GM20000 (cell line): ENCODE measurements at places on chromosomes 5 and 9.

DNA sequence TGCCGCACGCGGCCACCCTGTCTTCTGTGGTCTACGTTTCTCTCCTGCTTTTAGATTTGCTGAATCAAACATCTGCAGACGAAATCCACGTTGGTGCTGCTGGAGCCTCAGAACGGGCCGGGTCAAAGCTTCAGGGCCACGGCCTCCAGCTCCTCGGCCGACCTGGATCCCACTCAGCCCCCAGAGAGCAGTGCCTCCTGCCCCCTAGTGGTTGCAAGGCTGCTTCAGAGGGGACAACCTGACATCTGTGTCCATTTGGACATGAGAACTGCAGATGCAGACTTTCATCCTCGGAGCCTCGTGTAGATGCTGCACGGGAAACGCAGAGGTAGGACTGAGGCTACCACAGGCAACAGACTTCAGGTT is 23.0 kb upstream of the SLC6A3 start:
- DNase-seq, result no peak

DNA sequence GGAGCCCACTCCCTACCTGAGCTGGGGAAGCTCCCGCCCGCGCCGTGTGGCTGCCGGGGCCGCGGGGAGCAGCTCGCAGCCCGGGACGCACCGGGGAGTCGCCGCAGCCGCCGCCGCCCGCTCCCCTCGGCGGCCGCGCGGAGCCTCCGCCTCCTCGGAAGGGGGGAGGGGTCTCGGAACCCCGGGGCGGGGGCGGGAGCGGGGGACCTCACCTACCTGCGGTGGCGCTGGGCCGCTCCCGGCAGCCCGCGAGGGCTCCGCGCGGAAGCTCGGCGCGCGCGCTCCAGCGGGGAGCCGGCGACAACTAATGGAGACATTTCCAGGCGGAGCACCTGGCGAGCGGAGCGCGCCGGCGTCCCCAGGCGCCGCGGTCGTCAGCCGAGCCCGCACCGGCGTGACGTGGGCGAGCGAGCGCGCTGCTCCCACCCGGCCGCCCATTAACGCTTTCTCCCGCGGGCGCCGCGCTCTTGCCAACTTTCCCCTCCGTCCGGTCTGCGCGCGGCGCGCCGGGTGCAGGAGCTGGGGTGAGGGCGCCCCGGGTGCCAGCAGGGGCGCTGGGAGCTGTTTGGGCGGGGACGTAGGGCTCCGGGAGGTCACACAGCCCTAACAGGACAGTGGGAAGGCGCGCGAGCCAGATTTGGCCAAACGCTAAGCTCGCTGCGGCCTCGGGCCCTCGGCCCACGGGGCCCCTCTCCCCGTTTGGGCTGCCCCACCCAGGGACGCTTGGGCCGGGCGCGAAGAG is 4.3 kb upstream of the IRX4 start:
- DNase-seq, result no peak

DNA sequence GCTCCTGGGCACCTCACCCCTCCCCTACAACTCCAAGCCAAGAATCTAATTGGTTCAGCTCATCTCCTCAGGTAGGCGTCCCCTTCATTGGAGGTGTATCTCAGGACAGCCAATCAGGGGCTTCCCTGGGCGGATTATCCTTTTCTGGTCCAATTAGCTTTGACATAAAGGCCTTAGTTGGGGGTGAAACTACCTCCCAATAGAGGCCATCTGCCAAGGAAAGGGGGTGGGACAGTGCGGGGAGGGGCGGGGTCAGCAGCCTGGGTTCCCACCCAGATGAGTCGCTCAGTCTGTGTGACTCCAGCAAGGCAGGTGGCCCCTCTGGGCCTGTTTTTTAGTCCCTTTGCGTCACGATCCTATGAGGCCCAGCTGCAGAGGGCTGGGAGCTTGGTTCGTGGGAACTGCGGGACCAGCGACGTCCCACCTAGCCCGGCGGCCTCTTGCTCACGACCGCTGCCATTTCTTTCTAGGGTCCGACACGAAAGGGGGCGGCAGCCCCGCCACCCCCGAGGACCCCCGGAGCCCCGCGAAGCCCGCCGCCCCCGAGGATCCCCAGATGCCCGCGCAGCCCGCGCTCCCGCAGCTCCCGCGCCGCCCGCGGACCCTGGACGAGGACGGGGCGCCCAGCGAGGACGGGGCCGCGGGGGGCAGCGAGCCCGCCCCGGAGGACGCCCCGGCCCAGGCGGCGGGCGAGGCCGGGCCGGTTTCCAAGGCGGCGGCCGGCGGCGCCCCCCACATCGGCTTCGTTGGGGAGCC is 8.9 kb downstream of the PRRT1B start:
- DNase-seq, result no peak

- no peak for DNase-seq
These were observed 9.1 kb downstream of the ENHO start for GRCh38 chr9:34513567-34514214.

GRCh38 chr9:6611865-6612264 is 33.7 kb downstream of the GLDC start:
- no peak for DNase-seq

DNA sequence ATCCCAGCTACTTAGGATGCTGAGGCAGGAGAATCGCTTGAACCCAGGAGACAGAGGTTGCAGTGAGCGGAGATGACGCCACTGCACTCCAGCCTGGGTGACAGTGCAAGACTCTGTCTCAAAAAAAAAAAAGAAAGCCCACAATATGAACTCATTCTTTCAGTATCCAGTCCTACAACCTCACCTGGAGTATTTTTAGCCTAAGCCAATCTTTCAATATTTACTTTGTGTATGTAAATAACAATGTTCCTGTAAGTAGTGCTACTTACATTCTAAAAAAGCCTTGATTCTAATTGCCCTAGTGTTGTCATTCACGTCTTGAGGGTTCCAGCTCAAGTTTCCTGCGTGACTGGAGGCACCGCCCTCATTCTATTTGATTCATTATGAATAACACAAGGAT is 62.0 kb downstream of the BHMT start:
- DNase-seq, result no peak

GRCh38 chr5:16713386-16713928 is 96.7 kb upstream of the RETREG1 start:
- DNase-seq, result no peak

- DNase-seq, result no peak
These were observed 147.9 kb downstream of the PLPPR1 start for GRCh38 chr9:101176384-101176783.

- DNase-seq, result no peak
These were observed 930.3 kb upstream of the C9orf72 start for GRCh38 chr9:28503573-28503972.

DNA sequence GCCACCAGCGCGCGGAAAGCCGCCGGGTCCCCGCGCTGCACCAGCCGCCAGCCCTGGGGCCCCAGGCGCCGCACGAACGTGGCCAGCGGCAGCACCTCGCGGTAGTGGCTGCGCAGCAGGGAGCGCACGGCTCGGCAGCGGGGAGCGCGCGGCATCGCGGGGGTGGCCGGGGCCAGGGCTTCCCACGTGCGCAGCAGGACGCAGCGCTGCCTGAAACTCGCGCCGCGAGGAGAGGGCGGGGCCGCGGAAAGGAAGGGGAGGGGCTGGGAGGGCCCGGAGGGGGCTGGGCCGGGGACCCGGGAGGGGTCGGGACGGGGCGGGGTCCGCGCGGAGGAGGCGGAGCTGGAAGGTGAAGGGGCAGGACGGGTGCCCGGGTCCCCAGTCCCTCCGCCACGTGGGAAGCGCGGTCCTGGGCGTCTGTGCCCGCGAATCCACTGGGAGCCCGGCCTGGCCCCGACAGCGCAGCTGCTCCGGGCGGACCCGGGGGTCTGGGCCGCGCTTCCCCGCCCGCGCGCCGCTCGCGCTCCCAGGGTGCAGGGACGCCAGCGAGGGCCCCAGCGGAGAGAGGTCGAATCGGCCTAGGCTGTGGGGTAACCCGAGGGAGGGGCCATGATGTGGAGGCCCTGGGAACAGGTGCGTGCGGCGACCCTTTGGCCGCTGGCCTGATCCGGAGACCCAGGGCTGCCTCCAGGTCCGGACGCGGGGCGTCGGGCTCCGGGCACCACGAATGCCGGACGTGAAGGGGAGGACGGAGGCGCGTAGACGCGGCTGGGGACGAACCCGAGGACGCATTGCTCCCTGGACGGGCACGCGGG is at the start of gene TERT:
TSS of gene TERT (minus strand) at position 234 of the 815 bp plus-strand sequence. CDS start at position 155, 79 bp downstream.
- peak; percentile 76 for DNase-seq

GRCh38 chr5:37777432-37778130 is 62.3 kb downstream of the GDNF start:
- DNase-seq, result no peak

- peak; percentile 75 for DNase-seq
These were observed 97.5 kb downstream of the PIP5K1B start for GRCh38 chr9:68802525-68803015.

- DNase-seq, result no peak
These were observed 23.1 kb downstream of the FGFR4 start for GRCh38 chr5:177109810-177110209.

- no peak for DNase-seq
These were observed 36.6 kb downstream of the NLN start for GRCh38 chr5:65758546-65759144.

GRCh38 chr9:25678846-25679360 is 659 bp upstream of the TUSC1 start:
- DNase-seq, result no peak

GRCh38 chr5:99929067-99929805 is 605.9 kb upstream of the FAM174A start:
- no peak for DNase-seq

DNA sequence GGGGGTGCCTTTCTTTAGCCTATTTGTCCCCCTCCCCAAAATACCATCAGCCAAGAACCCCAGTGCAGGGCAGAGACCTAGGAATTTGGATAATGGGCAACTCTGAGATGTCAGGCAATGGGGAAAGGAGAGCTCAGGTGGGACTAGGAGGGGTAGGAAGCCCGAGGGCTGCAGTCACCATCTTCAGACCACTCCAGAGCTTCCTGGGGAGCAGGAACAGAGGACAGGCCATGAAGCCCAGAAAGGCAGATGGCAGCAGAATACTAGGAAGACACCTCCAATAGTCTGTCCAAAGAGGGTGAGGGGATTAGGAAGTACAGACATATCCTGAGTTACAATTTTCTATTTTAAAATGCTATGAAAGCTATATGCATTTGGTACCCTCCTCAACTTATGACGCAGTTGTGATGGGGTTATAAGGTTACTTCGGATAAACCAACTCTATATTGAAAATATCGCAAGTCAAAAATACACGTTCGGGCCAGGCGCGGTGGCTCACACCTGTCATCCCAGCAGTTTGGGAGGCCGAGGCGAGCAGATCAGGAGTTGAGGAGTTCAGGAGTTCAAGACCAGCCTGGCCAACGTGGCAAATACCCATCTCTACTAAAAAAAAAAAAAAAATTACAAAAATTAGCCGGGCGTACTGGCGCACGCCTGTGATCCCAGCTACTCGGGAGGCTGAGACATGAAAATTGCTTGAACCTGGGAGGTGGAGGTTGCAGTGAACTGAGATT is 34.6 kb upstream of the IL17B start:
- DNase-seq, result no peak

DNA sequence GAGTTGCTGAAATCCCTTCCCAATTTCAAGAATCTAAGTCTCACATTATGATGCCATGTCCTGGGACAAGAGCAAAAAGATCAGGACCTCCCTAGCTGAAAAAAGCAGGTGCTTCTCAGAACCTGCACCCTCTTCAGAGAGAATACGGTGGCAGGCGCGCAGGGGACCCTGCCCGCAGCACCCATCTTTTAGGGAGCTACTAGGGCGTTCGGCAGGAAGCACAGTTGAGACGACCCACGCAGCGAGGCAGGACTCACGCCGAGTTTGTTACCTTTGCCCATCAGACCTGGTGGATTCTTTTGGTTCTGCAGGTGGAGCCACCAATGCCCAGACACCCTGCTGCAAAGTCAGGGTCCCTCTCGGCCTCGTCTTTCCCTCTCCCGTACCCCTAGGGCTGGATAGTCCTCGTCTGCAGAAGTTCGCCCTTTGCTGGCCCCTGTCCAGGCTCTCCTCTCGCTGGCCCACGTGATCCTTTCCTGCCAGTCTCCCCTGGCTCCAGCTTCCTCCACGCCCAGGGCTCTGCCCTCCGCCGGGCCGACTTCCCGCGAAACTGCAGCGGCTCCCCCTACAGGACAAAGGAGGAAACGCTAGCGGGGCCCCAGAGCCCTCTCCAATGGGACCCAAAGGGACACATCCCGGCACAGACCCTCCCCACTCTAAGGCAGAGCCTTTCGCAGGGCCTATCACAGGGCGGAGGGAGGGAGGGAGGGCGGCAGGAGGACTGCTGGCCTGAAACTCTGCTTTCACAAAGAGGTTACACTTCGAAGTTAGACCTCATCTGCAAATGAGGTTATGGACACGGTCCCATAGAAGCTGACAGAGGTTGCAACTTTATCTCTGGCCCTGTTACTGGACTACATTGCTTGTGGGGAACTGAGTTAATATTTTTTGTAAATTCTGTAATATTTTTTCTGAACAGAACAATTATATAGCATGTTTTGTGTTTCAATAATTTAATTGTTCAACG is 28.8 kb downstream of the TMEM174 start:
- peak; percentile 75 for DNase-seq

DNA sequence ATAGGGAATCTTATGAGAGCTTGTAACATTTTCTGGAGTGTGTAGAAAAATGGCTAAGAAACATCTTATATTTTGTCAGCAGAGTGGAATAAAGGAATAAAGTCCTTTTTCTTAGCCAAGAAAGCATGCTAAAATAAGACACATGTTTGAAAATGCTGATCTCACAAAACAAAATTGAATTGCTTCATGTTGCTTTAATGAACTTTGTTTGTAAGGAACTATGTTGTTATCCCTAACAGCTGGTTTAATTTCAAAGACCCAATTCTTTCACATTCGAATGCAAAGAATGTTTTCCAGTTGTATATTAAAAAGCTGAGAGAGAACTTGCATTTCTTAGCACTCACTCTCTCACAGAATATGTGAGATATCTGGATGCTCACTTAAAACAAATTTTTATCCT is 107.6 kb downstream of the MUSK start:
- DNase-seq, result no peak

- no peak for DNase-seq
These were observed 22.8 kb downstream of the RALGDS start for GRCh38 chr9:133098104-133098754.

DNA sequence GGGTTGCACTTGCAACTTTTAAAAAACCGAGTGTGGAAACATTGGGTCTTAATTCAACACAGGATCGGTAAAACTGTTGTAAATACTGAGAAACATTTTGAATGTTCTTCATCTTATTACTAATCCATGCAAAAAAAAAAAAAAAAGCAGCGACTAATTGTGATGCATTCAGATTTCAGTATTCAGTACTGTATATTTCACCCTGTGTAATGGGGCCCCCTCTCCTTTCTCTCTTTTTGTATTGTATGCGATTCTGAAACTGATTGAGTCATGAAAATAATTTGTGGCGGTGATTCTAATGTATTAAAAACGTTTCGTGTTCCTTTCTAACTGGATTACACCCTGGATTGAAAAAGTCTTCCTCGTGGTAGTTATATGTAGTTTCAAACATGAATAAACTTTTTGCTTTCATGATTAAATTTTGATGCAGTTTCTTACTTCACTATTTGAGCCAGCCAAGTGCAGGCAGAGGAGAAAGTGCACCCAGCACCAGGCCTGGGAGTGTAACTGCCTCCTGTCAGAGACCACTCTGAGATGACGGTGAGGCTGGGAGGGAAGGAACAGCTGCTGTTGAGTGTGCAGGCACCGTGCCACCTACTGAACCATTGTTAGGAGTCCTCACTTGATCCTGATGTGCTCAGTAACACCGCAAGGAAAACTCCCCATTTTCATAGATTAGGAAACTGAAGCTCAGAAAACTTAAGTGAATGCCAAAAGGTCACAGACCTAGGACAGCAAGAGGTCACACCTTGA is 220.0 kb downstream of the PBX3 start:
- DNase-seq, result no peak

- DNase-seq, result no peak
These were observed 92.1 kb downstream of the ZCCHC7 start for GRCh38 chr9:37212435-37212834.

GRCh38 chr5:142095651-142096330 is 12.8 kb upstream of the NDFIP1 start:
- DNase-seq, result no peak
